ENCODE measurements at places on chromosomes 5 and 9.

GRCh38 chr5:115372146-115372545 lies 75.7 kb upstream of the CCDC112 start:
- DNase-seq, result no peak

GRCh38 chr5:128116445-128116844 lies 32.9 kb downstream of the SLC12A2 start:
- no peak for DNase-seq

DNA sequence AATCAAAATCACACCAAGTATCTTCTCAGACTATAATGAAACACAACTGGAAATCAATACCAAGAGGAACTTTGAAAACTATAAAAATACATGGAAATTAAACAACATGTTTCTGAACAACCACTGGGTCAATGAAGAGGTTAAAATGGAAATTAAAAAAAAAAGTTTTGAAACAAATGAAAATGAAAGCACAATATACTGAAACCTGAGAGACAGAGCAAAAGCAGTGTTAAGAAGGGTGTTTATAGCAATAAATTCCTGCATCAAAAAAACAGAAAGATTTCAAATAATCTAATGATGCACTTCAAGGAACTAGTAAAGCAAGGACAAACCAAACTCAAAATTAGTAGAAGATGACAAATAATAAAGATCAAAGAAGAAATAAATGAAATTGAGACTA lies 92.0 kb downstream of the TMEM232 start:
- no peak for DNase-seq

- DNase-seq, result no peak
Observed at GRCh38 chr5:62385131-62385530, 18.6 kb downstream of the DIMT1 start.

GRCh38 chr5:160627921-160628618 lies 206.4 kb downstream of the PTTG1 start:
- DNase-seq, result no peak

- DNase-seq, result no peak
Observed at GRCh38 chr9:70551801-70552200, 137.3 kb upstream of the KLF9 start.

DNA sequence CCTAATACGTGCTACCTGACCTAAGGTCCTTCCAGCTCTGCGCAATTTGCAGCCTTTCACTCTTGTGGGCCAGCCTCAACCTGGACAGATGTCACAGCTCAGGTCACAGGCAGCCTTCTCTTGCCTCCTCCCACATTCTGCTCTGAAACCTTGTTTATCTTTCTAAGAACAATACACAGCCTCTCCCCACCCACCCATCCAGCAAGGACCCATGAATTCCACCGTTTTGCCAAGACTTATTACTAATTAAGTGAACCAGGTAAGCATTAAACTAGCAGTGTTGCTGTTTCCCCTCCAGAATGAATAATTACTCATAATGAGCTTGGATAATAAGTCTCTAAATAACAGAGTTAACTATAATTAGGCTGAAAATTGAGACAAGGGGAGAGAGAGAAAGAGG lies 11.0 kb downstream of the FABP6 start:
- no peak for DNase-seq

DNA sequence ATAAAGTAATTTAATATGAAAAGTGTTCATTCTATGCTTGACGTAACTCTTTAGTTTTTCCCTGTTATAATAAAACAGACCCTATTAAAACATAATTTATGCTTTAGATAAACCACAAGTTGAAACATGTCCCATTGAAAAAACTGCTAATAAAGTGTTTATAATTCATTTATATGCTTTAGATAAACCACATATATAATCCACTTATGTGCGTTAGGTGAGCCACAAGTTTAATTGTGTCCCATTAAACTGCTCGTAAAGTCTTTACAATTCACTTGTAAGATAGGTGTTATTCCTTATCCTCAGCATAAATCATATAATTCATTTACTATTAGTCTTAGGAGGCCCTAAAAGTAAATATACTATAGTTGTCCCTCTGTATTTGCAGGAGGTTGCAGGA lies 3.6 kb downstream of the NIPSNAP3B start:
- no peak for DNase-seq

GRCh38 chr5:586751-587285 lies 25.3 kb upstream of the CEP72 start:
- no peak for DNase-seq

- DNase-seq, result no peak
Observed at GRCh38 chr9:136681945-136682699, 5.1 kb downstream of the AGPAT2 start.

DNA sequence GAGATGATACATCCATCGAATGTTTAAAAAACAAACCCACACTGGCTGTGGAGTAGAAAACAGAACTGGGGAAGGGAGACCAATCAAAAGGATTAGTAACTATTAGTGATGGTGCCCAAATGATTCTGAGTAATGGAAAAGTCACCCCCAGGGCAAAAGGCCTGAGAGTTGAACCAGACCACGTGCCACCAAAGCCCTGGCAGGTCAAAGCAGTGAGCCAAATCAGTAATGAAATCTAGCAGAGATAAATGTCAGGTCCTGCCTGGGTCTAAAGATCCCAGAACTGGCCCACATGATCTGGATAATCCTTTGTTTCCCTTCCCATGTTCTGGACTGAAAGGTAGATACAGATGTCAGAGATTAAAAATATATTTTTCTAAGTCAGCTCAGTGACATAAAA lies 9.4 kb downstream of the OTULINL start:
- no peak for DNase-seq

GRCh38 chr9:136462664-136463063 lies 20.2 kb downstream of the SEC16A start:
- no peak for DNase-seq

DNA sequence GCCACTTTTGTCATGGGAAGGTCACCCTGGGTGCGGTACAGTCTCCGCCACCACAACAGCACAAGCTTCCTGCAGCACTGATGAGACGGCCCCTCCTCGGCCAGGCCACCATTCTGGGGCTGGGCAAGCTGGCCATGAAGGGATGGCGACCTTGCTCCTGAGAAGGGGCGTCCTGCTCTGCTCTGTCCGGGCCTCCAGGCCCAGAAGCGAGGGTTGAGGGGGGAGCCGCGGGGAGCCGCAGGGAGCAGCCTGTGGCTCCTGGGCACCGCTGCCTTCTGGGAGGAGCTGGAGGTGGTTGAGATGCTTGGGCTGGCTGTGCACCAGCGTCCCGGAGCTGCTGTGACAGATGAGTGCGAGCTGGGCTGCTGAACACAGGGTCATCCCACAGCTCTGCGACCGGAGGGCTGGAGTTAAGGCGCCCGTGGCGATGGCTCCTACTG lies 84.3 kb upstream of the RAPGEF1 start:
- DNase-seq, result no peak

GRCh38 chr9:112012026-112012902 lies 115.7 kb downstream of the UGCG start:
- no peak for DNase-seq

DNA sequence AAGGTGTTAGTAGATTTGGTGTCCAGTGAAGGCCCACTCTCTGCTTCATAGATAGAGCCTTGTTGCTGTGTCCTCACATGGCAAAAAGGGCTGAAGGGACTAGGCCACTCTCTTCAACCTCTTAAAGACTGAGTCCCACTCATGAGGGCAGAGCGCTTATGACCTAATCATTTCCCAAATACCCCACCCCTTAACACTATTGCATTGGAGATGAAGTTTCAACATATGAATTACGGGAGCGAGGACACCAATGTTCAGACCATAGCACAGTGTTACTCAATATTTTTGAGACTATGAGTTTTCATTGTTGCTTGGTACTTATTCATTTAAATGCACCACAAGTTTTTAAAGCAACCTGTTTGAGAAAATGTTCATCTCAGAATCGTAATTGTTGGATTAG lies 8.8 kb upstream of the OTULINL start:
- DNase-seq, result no peak

- no peak for DNase-seq
Observed at GRCh38 chr5:123138774-123139173, 49.7 kb downstream of the PRDM6 start.

GRCh38 chr9:113380869-113381378 lies 4.1 kb upstream of the HDHD3 start:
- no peak for DNase-seq

- no peak for DNase-seq
Observed at GRCh38 chr5:131262953-131263541, 806 bp upstream of the CDC42SE2 start.

GRCh38 chr5:30040488-30041118 lies 1152.9 kb upstream of the CDH6 start:
- DNase-seq, result no peak
